Uterus (tissue), 4 donors: ENCODE measurements at places on chromosomes 2 and 18. TPM values are rescaled to one million over a fixed set of nuclear protein-coding genes. Genes with fewer than 3 reads are reported as not detected.

- DNase-seq = no peak
These were observed 449.3 kb downstream of the SLC4A3 start for GRCh38 chr2:220076734-220077133.

Gene RAPGEF4
- total RNA-seq = 26.2 TPM

Gene DNAJC5G
- 3.9 TPM for total RNA-seq

Gene MREG
- total RNA-seq = 2.9 TPM

Gene RGPD3
- 1.5 TPM for total RNA-seq

GRCh38 chr2:234031207-234031606 is 19.3 kb upstream of the SPP2 start:
- no peak for DNase-seq

DNA sequence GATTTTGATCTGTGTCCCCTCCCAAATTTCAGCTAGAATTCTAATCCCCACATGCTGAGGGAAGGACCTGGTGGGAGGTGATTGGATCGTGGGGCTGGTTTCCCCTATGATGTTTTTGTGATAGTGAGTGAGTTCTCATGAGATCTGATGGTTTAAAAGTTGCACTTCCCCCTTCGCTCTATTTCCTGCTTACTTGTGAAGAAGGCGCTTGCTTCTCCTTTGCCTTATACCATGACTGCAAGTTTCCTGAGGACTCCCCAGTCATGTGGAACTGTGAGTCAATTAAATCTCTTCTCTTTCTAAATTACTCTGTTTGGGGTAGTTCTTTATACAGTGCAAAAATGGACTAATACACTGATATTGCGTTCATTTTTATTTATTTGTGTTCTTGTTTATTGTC is 636.8 kb upstream of the LINC00305 start:
- DNase-seq = no peak
